ENCODE measurements at places on chromosomes 6 and 20. TPM values are rescaled to one million over a fixed set of nuclear protein-coding genes. Genes with fewer than 3 reads are reported as not detected.

GRCh38 chr6:158152659-158153058 is 15.4 kb downstream of the SERAC1 start:
- no peak for DNase-seq

- no peak for DNase-seq
Observed at GRCh38 chr6:91161246-91161645, 574.4 kb upstream of the MAP3K7 start.

Gene OSER1
- 27.7 TPM for total RNA-seq

DNA sequence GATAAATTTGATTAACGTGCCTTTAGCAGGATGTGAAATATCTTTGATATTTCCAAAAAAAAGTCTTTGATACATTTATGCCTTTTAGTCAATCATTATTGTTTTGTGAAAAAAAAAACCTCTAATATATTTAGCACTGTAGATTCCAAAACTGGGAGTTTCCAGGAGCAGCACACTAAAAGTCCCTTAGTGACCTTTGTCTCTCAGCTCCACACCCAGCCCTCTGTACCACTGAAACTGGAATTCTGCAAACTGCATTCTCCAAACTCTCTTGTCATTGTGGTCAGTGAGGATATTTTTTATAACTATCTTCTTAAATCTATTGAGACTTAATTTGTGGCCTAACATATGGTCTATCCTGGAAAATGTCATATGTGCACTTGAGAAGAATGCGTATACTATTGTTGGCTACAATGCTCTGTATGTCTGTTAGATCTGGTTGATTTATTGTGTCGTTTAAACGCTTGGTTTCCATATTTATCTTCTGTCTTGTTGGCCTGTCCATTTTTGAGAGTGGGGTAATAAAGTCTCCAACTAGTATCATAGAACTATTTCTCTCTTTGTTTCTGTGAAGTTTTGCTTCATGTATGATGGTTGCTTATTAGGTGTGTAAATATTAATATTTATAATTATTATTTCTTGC is 73.2 kb upstream of the CNKSR3 start:
- no peak for DNase-seq

DNA sequence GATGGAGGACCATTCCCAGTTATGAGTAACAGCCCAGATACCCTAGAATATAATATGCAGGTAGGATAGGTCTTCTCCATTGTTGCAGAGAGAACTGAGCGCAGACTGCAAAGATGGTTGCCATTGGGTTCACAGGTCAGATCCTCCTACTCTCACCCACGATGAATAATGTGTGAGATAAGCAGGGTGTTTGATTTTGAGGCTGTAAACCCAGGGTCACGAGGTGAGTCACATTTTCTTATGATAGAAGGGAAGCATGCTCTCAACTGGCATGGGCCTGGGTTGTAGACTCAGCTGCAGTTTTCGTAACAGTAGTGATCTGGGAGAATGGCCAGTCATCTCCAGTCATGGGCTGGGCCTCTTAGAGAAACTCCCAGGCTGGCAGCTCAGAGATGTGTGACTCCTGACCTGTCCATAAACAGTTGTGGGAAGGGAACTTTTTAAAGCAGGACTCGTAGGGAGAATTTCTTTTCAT is 74.2 kb downstream of the CD164 start:
- DNase-seq = no peak

DNA sequence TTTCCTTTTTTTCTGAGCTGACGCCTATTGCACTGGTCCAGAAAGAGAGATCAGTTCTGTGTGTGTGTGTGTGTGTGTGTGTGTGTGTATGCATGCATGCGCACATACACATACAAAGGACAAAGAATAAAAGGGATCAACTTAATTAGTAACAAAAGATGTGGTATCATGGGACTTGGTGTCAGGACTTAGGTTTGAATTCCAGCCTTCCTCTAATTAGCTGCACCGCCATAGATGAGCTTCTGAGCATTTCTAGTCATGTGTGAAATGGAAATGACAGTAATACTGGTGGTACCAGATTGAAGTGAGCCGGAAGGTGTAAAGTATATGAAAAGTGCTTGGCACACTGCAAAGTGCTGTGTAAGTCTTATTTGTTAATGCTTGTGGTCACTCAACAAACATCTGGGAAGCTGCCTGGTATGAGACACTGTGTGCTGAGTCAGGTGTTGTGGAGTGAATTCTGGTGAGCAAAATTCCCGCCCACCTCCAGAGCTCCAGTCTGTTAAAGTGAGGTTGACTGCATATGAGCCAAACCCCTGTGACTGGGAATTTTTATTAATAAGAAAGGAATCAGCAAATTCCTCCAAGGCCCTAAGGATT is 12.4 kb downstream of the DAAM2 start:
- DNase-seq = no peak

DNA sequence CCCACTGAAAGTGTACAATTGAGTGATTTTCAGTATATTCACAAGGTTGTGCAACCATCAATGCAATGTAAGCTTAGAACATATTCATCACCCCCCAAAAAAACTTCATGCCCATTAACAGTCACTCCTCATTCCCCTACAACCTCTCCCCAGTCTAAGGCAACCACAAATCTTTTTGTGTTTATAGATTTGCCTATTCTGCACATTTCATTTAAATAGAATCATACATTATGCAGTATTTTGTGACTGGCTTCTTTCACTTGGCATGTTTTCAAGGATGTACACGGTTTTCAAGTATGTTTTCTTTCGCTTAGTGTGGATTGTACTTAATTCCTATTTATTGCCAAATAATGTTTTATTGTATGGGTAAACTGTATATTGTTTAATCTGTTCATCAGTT is 329.3 kb upstream of the RNF24 start:
- no peak for DNase-seq

GRCh38 chr6:76420094-76420493 is 347.6 kb upstream of the IMPG1 start:
- no peak for DNase-seq

- DNase-seq = peak; percentile 42
Observed at GRCh38 chr20:48667889-48668413, 159.8 kb downstream of the PREX1 start.

GRCh38 chr6:16681260-16681873 is 79.9 kb downstream of the ATXN1 start:
- DNase-seq = no peak

GRCh38 chr6:15036690-15037245 is 209.1 kb upstream of the JARID2 start:
- no peak for DNase-seq

Gene COL12A1
- total RNA-seq = 200 TPM

DNA sequence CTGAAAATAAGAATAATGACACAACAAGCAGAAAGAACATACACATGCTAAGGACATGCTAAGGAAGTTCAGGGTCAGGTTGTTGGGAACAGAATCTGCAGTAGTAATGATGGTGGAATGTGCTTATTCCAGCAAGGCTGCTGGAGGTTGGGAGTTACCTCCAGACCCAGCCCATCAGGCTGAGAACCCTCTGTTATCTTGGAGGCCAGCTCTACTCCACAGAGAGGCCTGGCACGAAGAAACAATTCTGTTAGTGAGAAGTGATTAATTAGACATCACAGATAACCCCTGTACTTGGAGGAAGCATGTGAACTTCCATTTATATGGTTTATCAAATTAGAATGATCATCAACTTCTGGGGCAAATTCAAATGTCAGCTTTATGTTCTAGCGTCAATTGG is 22.1 kb upstream of the ARHGAP18 start:
- DNase-seq = no peak

- DNase-seq = peak; percentile 37
Observed at GRCh38 chr6:170114187-170114945, 176.5 kb downstream of the DLL1 start.

DNA sequence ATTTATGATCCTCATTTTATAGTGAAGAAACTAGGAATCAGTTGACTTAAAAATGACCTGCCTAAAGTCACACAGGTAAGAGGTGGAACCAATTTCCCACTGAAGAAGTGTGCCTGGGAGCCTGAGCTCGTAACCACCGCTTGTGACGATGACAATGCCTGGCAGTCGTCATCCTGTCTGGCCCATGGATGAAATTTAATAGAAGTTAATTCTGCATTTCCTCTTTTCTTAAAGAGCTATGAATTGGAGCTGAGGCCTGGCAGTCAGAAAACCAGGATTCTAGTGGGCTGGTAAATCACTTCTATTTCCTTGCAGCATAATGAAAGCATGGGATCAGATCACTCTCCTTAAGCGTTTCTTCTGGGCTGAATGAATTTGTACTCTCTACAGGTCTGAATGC is 200.0 kb upstream of the SGK1 start:
- no peak for DNase-seq

- DNase-seq = no peak
Observed at GRCh38 chr6:129429956-129430355, 280.0 kb downstream of the ARHGAP18 start.

Measured in ovary (tissue), 10 donors.